Lower lobe of right lung (tissue), 2 donors: ENCODE measurements at places on chromosomes 2 and 18. TPM values are rescaled to one million over a fixed set of nuclear protein-coding genes. Genes with fewer than 3 reads are reported as not detected.

- DNase-seq, result no peak
Measured at GRCh38 chr2:236603361-236604015, 33.9 kb downstream of the ACKR3 start.

- DNase-seq, result no peak
Measured at GRCh38 chr18:50935493-50936191, 32.2 kb upstream of the ELAC1 start.

The FAM228B gene
- 25.4 TPM for total RNA-seq

DNA sequence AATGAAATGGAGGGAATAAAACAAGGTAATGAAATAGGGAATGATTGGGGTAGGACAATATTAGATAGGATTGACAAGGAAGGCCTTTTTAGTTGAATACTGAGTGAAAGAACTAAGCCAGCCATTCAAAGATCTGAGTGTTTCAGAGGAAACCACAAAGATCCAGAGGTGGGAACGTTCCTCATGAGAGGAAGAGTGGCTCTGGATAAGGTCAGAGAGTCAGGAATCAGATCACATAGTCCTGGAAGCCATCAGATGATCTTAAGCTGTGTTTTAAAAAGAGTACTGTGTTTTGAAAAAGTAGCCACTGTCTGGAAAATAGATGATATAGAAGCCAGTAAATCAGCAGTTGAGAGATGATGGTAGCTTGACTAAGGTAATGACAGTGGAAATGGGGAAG, 11.8 kb downstream of the TTLL4 start:
- DNase-seq, result no peak

The UGT1A9 gene
- total RNA-seq, result not detected

The EVA1A gene
- 31.7 TPM for total RNA-seq

The GLS gene
- 180 TPM for total RNA-seq

The ST6GAL2 gene
- 0.92 TPM for total RNA-seq

DNA sequence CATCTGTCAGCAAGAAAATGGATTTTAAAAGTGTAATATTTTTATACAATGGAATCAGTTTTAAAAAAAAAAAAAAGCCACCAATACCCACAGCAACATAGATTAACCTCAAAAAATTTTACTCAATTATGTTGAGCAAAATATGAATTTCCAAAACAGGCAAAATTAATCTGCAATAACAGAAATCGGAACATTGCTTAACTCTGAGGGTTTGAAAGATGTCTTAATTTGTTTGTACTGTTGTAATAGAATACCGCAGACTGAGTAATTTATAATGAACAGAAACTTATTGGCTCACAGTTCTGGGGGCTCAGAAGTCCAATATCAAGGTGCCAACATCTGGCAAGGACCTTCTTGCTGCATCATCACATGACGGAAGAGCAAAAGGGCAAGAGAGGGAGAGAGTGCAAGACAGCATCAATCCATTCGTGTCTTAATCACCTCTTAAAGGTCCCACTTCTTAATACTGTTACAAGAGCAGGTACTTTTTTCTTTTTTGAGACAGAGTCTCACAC, 31.8 kb upstream of the TNFAIP6 start:
- DNase-seq, result no peak

DNA sequence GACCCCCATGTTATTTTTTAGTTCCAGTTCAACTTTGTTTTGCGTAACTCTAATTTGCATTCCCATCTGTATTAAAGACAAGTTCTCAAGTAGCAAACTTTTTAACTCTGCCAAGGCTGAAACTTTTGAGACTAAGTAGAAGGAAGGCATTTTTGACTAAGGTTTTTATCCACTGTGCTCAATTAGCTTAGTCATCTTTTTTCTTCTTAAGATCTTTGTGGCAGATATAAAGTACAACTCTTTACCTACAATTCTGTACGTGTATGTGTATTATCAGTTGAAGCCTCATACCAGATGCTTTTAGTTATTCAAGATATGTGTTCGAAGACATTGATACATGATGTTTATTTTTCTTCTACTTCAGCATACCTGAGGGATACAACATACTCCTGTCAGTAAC, 41.6 kb downstream of the CREB1 start:
- no peak for DNase-seq

DNA sequence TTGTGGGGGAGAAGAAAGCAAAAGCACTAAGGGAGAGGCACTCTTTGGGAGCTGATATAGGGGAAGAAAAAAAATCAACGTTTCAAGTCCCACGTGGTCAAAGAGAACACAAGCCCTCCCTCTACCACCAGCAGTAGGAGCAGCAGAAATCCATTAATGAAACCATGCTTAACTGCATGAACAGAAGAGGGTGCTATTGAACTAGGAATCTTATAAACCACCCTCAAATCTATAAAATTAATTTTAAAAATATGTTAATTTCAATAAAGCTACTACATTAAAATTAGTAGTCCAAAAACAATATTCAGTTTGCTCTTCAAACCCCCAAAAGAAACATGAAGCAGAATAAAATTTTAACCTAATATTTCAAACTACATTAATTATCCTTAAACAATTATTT, 147.8 kb downstream of the TMEM18 start:
- DNase-seq, result no peak

DNA sequence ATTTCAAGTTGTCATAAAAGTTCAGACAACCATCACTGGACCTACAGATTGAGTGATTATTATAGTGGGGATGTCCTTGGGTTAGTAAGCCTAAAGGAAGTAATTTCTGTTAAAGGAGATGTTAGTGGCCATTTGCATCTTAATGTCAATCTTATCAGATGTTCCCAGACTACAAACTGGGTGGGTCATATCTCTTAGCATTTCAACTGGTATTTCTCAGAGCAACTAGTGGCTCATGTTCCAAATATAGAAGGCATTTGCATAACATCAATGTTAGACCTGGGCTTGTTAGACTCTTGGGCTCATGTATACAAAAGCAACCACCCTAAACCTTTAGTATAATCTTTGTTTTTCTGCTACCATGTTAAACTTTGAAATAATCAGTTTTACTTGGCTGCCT, 17.9 kb downstream of the PLEKHA3 start:
- DNase-seq, result no peak

The SKA1 gene
- total RNA-seq, result 1.2 TPM

The MC5R gene
- total RNA-seq, result not detected

GRCh38 chr2:45750484-45750883, 99.0 kb downstream of the PRKCE start:
- DNase-seq, result no peak

The NYAP2 gene
- total RNA-seq, result 1.1 TPM

DNA sequence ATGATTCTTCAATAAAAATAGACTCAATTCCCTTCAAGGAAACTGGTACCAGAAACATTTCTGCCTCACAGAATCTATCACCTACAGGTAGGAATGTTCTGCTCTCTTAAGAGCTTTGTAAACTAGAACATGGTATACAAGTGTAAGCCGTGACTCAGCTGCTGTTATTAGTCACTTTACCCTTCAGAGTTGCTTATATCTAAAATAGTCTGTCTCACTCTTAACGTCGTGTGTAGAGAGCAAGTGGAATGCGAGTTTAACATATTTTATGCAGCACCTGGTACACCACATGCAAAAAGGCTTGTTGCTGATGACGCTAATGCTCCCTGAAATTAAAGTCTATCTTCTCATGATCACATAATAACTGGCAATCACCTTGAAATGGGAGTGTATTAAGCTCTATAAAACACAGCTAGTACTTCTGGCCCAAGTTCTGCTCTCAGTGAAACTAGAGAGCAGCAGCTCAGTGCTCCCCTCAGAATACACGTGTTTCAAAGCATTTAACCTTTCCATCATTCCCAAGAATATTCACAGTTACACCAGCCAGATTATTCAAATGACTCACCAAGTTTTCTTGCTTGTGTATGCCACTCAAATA, 420.0 kb downstream of the ZEB2 start:
- DNase-seq, result no peak

GRCh38 chr2:105425936-105426625, 27.2 kb upstream of the FHL2 start:
- no peak for DNase-seq

- peak; percentile 90 for DNase-seq
Measured at GRCh38 chr18:48896875-48897511, 53.8 kb downstream of the SMAD7 start.

The COL5A2 gene
- total RNA-seq, result 26.3 TPM

The SLC9A4 gene
- not detected for total RNA-seq

DNA sequence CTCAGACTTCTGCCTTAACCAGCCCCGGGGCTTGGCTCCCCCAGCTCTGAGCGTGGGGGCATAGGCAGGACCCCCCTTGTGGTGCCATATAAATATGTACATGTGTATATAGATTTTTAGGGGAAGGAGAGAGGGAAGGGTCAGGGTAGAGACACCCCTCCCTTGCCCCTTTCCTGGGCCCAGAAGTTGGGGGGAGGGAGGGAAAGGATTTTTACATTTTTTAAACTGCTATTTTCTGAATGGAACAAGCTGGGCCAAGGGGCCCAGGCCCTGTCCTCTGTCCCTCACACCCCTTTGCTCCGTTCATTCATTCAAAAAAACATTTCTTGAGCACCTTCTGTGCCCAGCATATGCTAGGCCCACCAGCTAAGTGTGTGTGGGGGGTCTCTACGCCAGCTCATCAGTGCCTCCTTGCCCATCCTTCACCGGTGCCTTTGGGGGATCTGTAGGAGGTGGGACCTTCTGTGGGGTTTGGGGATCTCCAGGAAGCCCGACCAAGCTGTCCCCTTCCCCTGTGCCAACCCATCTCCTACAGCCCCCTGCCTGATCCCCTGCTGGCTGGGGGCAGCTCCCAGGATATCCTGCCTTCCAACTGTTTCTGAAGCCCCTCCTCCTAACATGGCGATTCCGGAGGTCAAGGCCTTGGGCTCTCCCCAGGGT, 5.5 kb downstream of the CTDSP1 start:
- no peak for DNase-seq

DNA sequence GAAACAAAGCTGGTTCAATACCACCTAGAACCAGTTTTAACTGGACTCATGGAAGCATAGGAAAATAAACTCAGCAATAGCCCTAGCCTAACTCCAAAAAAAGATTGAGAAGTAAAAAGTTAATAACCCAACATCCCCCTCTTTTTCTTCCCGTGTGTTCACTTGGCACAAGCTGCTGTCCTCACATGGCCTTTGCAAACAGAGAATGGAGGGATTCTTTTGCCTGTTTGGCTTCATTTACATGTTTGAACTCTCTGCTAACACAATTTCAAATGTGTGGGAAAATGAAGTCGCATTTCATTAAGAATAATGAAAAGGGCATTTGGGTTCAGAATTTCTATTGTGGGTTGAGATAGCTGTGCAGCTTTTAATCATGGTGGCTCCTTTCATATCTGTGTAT, 589.2 kb upstream of the LRRTM1 start:
- DNase-seq, result no peak

The GNAL gene
- 5.6 TPM for total RNA-seq

The SULT1C3 gene
- total RNA-seq, result not detected

DNA sequence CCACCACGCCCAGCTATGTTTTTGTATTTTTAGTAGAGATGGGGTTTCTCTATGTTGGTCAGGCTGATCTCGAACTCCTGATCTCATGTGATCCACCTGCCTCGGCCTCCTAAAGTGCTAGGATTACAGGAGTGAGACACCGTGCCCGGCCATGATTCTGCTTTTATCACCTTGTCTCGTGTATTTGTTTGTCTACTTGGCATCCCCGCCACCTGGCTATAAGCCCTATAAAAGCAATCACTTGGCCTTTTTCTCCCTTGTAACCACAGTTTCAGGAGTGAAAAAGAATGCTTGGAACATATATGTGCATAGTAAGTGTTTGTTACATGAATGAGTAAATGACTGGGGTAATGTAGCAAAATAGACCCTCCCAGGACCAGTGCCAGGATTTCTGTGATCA, 77.5 kb upstream of the PAPOLG start:
- DNase-seq, result no peak

DNA sequence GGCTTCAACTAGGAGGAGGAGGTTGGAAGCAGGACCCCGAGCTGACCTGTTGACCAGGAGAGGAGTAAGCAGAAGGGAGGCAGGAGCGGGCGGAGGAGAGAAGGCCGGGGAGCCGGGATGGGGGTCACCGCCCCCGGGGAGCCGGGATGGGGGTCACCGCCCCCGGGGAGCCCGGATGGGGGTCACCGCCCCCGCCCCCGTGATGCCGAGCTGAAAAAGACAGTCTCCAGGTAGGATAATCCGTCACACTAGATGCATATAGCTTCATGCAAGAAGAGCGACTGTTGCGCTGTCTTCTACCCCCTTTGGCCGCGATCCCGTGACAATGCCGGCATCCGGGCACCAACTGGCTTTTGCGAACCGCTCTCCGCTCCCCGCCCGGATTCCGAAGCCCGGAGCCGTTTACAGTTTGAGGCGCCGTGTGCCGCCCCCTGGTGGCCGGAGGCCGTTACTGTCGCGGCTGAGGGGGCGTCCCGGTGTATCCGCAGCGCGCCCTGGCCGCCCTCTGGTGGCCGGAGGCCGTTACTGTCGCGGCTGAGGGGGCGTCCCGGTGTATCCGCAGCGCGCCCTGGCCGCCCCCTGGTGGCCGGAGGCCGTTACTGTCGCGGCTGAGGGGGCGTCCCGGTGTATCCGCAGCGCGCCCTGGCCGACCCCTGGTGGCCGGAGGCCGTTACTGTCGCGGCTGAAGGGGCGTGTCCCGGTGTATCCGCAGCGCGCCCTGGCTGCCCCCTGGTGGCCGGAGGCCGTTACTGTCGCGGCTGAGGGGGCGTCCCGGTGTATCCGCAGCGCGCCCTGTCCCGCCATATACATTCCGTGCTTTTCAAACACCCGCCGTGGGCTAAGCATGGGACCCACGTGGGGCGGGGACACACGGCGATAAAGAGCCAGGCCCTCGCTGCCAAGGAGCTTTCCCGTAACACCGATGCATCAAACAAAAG, 89.6 kb downstream of the ACTR3 start:
- DNase-seq, result no peak

The FBXO41 gene
- total RNA-seq, result 2.9 TPM
